ENCODE measurements at places on chromosomes 4 and X.

DNA sequence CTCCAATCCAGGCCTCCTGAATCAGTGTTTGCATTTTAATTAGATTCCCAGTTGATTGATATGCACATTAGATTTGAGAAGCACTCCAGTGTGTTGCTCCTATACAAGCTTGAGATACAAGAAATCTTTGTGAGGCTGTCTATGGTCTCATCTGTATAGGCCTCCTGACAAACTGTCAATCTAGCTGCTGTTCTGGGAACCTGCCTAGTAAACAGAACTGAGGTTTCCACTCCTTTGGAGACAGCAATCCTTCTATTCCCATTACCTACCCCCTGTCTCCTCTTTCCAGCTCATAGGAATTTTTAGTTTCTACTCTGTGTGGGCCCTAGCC, 306.1 kb upstream of the EMCN start:
- no peak for DNase-seq

DNA sequence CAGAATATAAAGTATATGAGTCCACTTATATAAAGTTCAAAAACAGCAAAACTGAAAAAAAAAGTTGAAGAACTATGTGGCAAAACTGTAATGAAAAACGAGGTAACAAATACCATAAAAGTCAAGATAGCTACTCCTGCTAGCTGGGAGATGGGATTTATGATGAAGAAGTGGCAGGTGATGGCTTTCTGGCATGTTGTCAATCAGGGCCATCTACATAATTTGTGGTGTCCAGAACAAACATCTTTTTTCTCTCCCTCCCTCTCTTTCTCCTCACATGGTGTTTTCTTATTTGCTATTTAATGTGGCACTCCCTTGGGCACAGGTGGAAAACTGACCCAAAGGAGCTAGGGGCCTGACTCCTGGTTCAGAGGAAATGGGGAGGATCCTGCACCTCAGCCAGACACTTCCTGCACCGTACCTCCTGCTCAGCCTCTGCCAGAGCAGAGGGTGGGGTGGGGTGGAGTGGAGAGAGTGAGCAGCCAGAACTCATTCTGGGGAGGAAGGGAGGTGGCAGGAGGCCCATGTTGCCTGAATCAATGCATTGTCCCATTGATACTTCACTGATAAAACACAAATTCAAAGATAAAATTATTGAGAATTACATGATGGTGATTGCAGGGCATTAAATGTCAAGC, 5.3 kb upstream of the SAP30 start:
- DNase-seq, result no peak

- DNase-seq, result no peak
These were observed 39.2 kb upstream of the USP9X start for GRCh38 chrX:41045960-41046567.

- DNase-seq, result no peak
These were observed 27.6 kb upstream of the ZNF81 start for GRCh38 chrX:47808904-47809788.

DNA sequence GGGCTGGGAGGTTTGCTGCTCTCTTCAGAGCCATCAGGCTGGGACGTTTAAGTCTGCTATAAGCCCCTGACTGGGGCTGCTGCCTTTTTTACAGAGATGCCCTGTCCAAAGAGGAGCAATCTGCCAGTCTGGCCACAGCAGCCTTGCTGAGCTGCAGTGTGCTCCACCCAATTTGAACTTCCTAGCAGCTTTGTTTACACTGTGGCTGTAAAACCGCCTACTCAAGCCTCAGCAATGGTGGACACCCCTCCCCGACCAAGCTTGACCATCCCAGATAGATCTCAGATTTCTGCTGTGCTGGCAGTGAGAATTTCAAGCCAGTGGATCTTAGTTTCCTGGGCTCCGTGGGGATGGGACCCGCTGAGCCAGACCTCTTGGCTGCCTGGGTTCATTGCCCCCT, 40.7 kb downstream of the SPATA18 start:
- DNase-seq, result no peak

DNA sequence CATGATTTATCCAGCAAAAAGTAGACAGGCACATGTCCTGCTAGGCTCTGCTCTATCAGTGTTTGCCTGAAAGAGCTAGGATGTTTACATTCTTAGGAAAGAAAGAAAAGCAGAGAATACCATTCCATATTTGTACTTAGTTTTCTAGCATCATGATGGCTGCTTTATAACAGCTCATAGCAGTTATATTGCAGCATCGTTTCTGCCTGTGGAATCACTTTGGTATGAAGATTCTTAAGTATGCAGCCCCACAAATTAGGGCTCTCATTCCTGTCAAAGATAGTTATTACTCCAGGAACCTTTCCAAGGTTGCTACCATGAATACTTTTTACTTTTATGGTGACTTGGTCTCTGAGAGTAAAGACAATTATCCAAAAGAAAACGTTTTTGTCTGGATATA, 119.0 kb upstream of the MYOZ2 start:
- DNase-seq, result no peak

DNA sequence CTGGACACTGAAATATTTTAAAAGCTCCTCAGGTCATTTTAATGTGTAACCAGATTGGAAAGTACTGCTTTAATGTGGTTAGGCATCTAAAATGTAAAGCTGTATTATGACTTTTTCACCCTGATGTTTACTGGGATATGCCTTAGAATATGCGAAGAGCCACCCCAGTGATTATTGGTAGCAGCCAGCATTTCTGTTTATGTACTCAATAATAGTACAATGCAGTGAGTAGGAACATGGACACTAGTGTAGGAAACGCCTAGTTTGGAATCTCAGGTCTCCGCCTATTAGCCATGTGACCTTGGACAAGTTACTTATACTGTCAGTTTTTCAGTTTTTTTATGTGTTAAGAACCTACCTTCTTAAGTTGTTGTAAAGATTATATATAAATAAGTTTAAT, 446.0 kb upstream of the PITX2 start:
- no peak for DNase-seq

DNA sequence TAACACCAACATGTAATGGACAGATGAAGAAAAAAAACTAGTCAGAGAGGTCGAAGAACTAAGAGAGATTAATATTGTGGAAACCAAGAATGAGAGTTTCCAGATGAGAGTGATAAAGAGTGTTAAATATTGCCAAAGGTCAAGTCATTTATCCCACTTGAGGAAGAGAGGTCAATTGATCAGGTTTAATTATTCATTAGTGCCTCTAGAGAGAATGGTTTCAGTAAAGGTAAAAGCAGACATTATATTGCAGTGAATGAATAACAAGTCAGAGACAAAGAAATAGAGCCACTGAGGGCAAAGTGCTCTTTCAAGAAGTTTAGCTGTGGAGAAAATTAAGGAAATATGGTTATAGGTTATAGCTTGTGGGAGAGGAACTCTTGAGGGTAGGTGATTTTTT, 263.1 kb downstream of the GUCY2F start:
- DNase-seq, result no peak

DNA sequence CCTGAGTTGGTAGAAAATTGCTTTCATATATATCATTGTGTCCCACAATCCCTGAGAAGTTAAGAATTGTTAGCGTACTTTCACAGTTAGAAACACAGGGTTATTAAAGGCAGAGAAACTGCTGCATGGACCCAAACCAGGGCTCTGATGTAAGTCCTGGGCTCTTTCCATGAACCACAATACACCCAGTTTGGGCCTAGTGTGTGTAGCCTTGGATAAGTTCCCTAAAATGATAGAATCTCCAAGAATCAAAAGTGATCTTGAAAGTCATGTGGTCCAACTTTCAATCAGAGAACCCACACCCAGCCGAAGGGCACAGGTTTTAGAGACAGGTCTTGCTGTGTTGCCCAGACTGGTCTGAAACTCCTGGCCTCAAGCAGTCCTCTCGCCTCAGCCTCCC, 257.8 kb upstream of the KLF3 start:
- no peak for DNase-seq

DNA sequence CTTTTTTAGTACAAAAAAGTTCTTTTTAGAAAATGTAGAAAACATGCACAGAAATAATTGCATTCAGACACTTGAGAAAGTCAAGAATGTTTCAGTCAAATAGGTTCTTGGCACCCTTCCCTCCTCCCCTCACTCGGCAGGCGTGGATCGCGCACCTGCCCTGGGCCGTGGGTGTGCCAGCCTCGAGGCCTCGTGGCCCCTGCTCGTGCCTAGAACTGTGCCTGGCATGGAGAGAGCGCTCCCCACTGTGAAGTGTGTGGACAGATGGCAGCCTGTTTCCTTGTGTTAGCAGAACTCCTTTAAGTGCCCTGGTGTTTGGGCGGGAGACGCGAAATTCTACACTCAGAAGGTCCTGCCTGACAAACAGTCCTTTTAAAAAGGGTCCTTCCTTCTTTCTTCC, 14.7 kb downstream of the RGS12 start:
- DNase-seq, result no peak

- no peak for DNase-seq
These were observed 161.7 kb downstream of the RASL11B start for GRCh38 chr4:53023677-53024299.

- DNase-seq, result peak; percentile 49
These were observed 4.2 kb upstream of the ZNF157 start for GRCh38 chrX:47366041-47366722.

- no peak for DNase-seq
These were observed 18.3 kb downstream of the GAB1 start for GRCh38 chr4:143354990-143355389.

DNA sequence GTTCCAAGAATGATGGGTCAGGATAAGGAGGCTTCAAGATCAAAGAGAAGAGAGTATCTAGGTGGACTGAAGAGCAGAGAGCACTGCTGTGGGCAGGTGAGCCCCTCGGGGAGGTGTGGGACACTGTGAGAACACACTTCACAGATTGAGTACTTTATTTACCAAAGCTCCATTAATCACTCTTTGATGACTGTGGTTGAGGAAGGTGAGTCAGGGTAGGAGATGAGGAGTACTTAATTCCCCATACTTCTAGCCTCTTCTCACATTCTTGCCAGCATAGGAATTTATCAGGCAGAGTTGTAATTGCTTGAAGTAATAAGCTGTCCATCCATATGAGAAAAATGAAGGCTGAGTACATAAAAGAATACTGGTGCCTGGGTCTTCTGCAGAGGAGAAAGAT, 375.3 kb downstream of the PCDH10 start:
- no peak for DNase-seq

DNA sequence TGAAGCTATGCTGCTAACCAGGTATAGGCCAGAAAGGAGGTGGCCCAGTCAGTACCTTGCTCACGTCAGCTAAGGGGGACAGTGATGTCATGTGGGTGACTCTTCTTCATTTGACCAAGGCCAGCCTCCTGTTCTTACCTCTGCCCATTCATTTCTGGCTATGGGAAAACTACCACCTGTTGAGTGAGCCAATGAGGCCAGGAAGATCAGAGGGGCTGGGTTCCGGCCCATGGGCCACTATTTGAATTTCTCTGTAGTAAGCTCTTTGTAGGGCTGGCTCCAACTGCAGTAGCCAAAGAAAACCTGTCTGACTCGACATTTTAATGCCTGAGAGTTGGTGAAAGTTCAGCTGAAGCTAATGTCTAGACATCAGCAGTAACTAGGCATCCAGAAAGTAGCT, 102.6 kb downstream of the AKAP4 start:
- DNase-seq, result no peak

GRCh38 chrX:107731831-107732502, 43.6 kb downstream of the TSC22D3 start:
- no peak for DNase-seq

GRCh38 chr4:121155893-121156292, 8.2 kb downstream of the TNIP3 start:
- DNase-seq, result no peak

DNA sequence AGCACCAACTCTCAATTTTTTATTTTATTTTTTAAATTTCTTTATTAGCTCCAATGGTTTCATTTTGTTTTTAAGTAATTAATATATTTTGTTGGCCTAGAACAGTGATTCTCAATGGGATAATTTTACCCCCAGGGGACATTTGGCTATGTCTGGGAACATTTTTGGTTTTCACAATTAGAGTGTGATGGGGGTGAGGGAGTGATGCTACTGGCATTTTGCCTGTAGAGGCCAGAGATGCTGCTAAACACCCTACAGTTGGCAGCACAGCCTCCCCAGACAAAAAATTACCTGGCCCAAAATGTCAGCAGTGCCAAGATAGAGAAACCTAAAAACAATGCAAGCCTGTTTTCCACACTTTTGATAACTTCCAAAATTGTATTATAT, 64.6 kb downstream of the HHIP start:
- no peak for DNase-seq

DNA sequence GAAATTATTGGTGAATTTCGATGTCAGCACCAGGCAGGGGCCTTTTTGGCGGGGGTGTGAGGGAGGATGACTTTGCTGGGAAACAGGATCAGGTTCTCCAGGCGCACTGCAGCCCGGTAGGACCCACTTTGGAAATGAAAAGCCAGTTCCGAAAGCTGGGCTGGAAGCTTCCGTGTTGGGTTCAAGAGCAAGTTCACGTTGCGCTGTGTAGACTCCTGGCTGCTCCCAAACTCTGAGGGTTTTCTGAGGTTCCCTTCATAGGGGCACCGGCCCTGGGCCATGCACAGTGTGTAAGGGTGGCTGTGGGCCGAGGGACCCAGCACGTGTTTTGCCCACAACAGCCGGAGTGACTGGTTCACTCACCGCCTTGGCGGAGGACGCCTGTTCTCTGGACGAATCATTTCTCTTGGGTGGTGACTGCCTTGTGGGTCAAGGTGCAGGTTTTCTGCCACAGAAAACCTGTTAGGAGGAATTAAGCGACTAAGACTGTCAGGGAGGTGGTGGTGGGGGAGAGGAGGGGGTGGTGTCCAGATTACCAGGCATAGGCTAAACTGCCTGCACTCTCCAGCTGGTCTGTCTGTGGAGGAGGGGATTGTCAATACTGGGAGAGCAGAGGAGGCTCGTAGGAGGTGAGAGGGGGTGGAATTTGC, 8.0 kb downstream of the SHOX start:
- no peak for DNase-seq

- DNase-seq, result no peak
These were observed 139.9 kb upstream of the ETNPPL start for GRCh38 chr4:108902769-108903168.

Data from activated T-helper 2 cell treated with anti-CD3 and anti-CD28 coated beads, Interferon-gamma antibody, Interleukin-2, Interleukin-4, amounts not matched to agents 10 μg/mL and 5 μg/mL and 100 μg/mL, durations not matched to agents 14 hours and 24 hours and 36 hours (primary cell).